Right lobe of liver (tissue), 6 donors: ENCODE measurements at places on chromosomes 1 and 21.

GRCh38 chr21:41703857-41704501, 62.9 kb downstream of the RIPK4 start:
- no peaks in the 10 kb centered on the region for H3K36me3 ChIP-seq
- H3K4me3 ChIP-seq, result no peak overlapping the region
- no peak for DNase-seq
- H3K27me3 ChIP-seq, result no peaks in the 10 kb centered on the region
- H3K27ac ChIP-seq, result no peak overlapping the region

DNA sequence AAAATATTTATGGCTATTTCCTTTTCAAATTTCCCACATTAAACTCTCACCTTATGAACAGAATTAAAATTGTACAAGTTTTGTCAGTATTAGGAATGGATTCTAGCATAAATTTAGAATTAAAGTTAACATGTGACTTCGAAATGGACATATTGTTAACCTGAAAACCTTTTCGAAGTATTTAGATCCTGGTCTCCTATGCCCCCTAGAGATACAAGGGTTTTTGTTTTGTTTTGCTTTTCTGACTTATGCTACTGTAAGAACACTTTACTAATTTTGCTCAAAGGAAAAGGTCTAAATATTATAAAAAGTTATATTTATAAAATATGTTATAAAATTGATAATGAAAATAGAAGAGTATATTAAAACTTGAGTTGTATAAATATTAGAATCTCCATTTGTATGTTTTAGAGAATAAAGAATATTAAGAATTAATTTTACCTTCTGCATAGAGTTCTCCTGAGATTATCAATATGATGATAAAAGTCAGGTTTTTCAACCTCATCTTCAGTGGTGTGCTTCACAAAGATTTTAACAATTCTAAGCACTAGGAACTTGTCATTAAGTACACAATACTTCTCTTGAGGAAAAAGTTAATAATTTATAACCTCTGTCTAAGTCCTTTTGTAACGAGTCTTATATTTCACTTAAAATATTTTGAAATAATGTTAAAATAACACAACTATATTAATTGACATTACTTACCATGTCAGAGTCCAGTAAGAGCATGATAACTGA, at the start of gene F13B:
Gene F13B, minus strand, starts transcription at position 542 of the 738 bp plus-strand sequence. Its CDS starts 37 bp downstream, at position 505.
- H3K4me1 ChIP-seq, result no peaks in the 10 kb centered on the region
- H3K4me3 ChIP-seq, result peak within 1 kb of the TSS; percentile 49
- H3K27me3 ChIP-seq, result no peaks in the 10 kb centered on the region
- no peak for DNase-seq
- peak within 1 kb of the TSS; percentile 53 for H3K27ac ChIP-seq

GRCh38 chr1:66464802-66465201, 69.2 kb upstream of the SGIP1 start:
- H3K27me3 ChIP-seq, result no peaks in the 10 kb centered on the region
- no peaks in the 10 kb centered on the region for H3K4me1 ChIP-seq

DNA sequence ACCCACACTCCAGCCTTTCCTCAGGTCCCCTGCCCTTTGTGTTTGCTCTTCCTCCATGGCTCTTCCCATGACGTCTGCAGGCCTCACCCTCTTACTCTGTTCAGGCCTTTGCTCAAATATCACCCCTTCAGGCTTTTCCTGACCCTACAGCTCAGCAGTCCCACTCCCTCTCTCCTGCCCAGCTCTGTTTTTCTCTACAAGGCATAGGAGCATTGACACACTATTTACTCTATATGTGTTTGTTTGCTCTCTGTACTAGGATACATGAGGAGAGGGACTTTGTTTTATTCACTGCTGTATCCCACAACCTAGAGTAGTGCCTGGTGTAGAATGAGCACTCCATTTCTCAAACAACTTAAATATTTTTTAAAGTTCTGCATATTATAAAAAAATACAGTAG, 107.4 kb upstream of the COA6 start:
- H3K4me1 ChIP-seq, result no peaks in the 10 kb centered on the region
- no peaks in the 10 kb centered on the region for H3K27me3 ChIP-seq
- no peak overlapping the region for H3K4me3 ChIP-seq
- H3K27ac ChIP-seq, result no peak overlapping the region

DNA sequence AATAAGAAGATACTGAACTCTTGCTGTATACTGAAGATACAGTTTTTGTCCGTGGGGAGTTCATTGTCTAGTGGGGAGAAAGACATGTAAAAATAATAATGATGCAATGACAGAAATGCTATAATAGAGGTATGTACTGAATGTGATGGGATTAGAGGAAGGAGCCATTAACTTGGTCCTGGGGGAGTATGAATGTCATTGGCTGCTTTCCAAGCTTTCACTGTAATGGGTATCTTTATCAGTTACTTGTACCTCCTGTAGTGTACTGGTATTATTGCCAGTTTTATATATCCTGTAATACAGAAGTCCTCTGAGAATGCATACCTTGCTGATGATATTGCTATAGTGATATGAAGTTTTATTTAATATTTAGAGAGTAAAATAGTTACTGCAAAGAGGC, 7.4 kb downstream of the BTBD8 start:
- no peak overlapping the region for H3K27ac ChIP-seq
- H3K4me3 ChIP-seq, result no peak overlapping the region
- H3K4me1 ChIP-seq, result no peaks in the 10 kb centered on the region
- no peaks in the 10 kb centered on the region for H3K27me3 ChIP-seq
- no peaks in the 10 kb centered on the region for H3K36me3 ChIP-seq

- H3K4me1 ChIP-seq, result no peaks in the 10 kb centered on the region
- no peak overlapping the region for H3K4me3 ChIP-seq
- H3K27ac ChIP-seq, result peak overlapping the region; percentile 82
- H3K27me3 ChIP-seq, result no peaks in the 10 kb centered on the region
These were observed 3.0 kb upstream of the ID3 start for GRCh38 chr1:23562137-23562876.

DNA sequence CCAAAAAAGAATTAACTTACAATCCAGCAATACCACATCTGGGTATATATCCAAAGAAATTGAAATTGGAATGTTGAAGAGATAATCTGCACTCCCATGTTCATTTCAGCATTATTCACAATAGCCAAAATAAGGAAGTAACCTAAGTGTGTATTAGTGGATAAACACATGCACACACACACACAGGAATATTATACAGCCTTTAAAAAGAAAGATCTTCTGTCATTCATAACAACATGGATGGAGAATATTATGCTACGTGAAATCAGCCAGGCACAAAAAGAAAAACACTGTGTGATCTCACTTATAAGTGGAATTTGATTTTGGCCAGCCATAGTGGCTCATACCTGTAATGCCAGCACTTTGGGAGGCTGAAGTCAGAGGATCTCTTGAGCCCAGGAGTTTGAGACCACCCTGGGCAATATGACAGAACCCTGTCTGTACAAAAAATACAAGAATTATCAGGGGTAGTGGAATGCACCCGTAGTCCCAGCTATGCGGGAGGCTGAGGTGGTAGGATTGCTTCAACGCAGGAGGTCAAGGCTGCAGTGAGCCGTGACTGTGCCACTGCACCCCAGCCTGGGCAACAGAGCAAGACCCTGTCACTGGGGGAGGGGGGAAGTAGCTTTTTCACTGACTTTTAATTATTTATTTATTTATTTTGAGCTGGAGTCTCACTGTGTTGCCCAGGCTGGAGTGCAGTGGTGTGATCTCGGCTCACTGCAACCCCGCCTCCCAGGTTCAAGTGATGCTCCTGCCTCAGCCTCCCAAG, 9.3 kb upstream of the EIF2B3 start:
- H3K4me3 ChIP-seq, result no peak overlapping the region
- no peaks in the 10 kb centered on the region for H3K27me3 ChIP-seq
- no peak overlapping the region for H3K27ac ChIP-seq
- H3K36me3 ChIP-seq, result no peaks in the 10 kb centered on the region

DNA sequence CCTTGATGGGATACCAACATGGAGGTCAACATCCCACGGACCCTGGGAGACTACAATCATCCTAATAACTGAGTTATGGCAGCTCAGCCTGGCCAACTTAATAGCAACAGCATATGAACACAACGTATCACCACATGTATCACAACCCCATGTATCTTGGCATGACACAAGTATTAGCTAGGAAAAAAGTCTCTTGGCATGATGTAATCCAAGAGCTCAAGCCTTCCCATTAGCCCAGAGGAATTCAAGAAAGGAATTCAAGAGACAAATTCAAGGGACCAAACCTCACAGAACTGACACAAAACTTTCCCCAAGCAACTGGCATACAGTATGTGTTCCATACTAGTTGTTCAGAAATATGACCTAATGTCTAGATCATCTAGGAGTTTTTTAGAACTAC, 100.9 kb upstream of the HMGB4 start:
- no peak overlapping the region for H3K4me3 ChIP-seq
- no peaks in the 10 kb centered on the region for H3K27me3 ChIP-seq

DNA sequence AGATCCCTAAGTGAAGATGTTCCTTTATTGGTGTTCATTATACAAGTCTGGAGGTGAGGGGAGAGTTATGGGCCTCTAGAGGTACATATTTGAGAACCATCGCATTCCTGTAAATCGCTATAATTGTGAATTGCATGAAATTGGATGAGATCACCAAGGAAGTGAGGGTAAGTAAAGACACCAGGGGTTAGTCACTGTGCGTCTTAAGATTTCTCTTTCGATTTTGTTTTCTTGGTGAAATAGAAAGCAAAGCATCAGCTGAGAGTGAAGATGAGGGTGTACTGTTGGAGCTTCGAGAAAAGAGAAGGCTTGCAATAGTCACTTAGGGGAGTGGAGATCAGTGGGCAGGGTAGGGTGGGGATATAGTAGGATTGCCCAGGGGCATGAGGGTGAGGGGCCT, 82.1 kb downstream of the RAVER2 start:
- no peak for DNase-seq
- H3K4me3 ChIP-seq, result no peak overlapping the region
- H3K4me1 ChIP-seq, result no peaks in the 10 kb centered on the region
- H3K27me3 ChIP-seq, result no peaks in the 10 kb centered on the region
- H3K36me3 ChIP-seq, result no peaks in the 10 kb centered on the region

- H3K4me3 ChIP-seq, result no peak overlapping the region
- no peaks in the 10 kb centered on the region for H3K4me1 ChIP-seq
- DNase-seq, result no peak
- H3K27ac ChIP-seq, result no peak overlapping the region
These were observed 76.3 kb downstream of the NEK7 start for GRCh38 chr1:198232940-198233675.

GRCh38 chr1:15089258-15089992, 64.1 kb upstream of the TMEM51 start:
- H3K27me3 ChIP-seq, result no peaks in the 10 kb centered on the region
- H3K4me1 ChIP-seq, result no peaks in the 10 kb centered on the region
- DNase-seq, result no peak
- H3K4me3 ChIP-seq, result no peak overlapping the region
- H3K27ac ChIP-seq, result no peak overlapping the region

GRCh38 chr1:4263699-4264098, 363.6 kb upstream of the C1orf174 start:
- no peak for DNase-seq
- no peak overlapping the region for H3K4me3 ChIP-seq
- no peaks in the 10 kb centered on the region for H3K27me3 ChIP-seq
- H3K36me3 ChIP-seq, result no peaks in the 10 kb centered on the region
- H3K4me1 ChIP-seq, result no peaks in the 10 kb centered on the region

- no peak for DNase-seq
- H3K4me1 ChIP-seq, result no peaks in the 10 kb centered on the region
- no peak overlapping the region for H3K27ac ChIP-seq
- H3K4me3 ChIP-seq, result no peak overlapping the region
These were observed 12.0 kb upstream of the DUSP12 start for GRCh38 chr1:161737625-161738024.

DNA sequence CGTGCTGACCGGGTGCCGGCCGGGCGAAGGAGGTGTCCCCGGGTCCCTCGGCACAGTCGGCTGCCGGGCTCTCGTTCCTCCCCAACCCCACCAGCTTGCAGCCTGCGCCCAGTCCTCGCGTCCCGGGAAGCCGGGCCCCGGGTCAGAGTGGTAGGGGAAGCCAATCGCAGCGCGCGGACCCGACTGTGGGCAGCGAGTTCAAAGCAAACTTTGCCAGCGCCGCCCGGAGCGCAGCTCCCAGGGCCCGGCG, 328 bp downstream of the MYCL start:
- peak; percentile 62 for DNase-seq
- peaks cover 5% of the 10 kb centered on the region for H3K36me3 ChIP-seq
- H3K27me3 ChIP-seq, result no peaks in the 10 kb centered on the region
- peaks cover 14% of the 10 kb centered on the region for H3K4me1 ChIP-seq

DNA sequence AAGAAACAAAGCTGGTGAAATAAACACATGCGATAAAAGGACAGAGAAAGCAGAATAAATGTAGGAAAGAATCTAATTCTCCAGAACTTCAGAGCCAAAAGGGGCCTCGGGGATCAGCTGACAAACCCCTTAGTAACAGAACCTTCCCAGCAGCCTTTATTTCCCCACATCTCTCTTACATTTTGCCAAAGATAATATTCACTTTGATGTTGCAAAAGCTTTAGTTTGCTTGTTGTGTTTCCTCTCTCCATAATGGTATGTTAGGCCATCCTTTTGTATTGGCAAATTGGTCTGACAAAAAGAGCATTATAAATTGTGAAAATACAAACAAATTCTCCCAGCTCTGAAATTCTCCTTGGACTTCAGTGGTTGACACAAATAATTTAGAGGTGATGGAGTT, 54.9 kb downstream of the OPTC start:
- H3K36me3 ChIP-seq, result no peaks in the 10 kb centered on the region
- H3K4me1 ChIP-seq, result no peaks in the 10 kb centered on the region
- no peak overlapping the region for H3K4me3 ChIP-seq
- no peak for DNase-seq

DNA sequence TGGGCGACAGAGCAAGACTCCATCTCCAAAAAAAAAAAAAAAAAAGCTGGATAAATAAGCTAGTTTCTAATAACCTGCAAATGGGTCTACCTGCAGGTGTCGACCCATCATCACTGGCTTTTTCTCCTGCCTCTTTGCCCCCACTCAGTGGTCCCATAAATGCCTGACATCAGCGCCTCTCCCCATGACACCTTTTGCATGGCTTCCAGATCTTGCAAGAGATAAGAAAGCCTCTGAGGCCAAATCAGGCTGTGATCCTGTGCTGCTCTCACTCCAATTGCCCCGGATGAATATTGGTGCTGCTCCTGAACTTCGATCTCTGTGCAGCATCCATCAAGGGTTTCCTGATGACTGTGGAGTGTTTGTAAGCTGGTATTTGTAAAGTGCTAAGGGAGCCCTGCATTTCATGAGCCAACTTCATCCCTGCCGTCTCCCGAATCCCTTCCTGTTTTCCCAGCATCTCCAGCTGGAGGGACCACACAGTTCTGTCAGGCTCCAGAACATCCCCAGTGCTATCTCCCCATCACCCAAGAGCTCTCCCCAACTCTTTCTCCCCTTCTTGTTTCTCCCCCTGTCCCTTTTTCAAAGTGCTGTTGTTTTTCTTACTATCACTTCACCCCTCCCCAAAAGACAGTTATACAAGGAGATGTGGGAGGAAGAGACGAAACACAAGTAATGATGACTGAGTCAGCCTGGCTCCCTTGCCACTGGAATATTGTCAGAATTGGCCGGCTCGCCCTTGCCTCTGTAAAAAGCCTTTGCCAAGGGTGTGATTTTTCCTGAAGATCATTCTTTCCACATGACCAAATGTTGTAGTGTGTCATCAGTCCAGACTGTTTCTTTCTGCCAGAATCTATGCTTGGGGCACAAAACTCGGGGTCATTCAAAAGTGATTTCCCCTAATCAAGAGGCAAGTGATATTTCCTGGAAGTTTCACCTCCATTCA, 2.8 kb upstream of the EFHD2 start:
- no peaks in the 10 kb centered on the region for H3K36me3 ChIP-seq
- no peaks in the 10 kb centered on the region for H3K4me1 ChIP-seq
- no peak for DNase-seq
- H3K4me3 ChIP-seq, result no peak overlapping the region
- no peaks in the 10 kb centered on the region for H3K27me3 ChIP-seq
- H3K27ac ChIP-seq, result no peak overlapping the region
